ENCODE measurements at places on chromosomes 2 and 18.
A peak's percentile ranks its signal among the peaks of the same experiment; 100 is the strongest.

GRCh38 chr2:70834106-70834505 is 1.5 kb downstream of the CD207 start:
- no peak overlapping the region for H3K27ac ChIP-seq
- H3K4me3 ChIP-seq = no peak overlapping the region
- H3K36me3 ChIP-seq = no peaks in the 10 kb centered on the region

DNA sequence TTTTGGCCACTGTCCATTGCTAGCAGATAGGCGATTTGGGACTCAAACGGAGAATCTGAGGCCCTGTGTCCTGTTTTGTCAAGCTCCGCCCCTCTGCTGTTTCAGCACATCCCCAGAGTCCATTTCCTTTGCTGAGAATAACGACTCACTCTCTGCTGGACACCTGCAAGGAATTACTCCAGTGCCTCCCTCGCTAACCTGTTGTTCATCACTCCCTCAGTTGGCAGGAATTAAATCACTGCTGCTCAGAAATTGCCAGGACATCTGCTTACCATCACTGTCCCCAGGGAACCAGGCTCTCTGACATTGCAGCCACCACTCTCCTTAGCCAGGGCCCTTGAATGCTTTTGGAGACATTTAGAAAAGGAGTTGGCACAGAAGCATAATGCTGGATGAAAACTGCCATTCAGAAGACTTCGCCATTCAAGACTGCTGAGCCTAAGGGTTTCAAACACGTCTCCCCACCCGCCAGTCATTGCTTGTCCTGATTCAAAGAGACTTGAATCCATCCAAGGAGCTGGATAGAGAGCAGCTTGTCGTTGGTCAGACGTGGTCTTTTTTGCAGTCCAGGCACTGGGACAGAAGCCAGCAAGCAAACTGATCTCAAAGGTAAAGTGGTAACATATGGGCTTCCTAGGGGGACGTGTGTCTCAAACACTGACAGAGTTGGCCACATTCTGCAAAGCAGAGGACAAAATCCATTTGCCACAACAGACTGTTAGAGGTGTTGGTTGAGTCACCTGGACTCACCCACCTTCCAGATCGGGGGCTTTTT is 155.3 kb downstream of the UXS1 start:
- peaks cover 8% of the 10 kb centered on the region for H3K4me1 ChIP-seq
- H3K27me3 ChIP-seq = no peaks in the 10 kb centered on the region
- H3K27ac ChIP-seq = no peak overlapping the region
- H3K36me3 ChIP-seq = no peaks in the 10 kb centered on the region
- DNase-seq = no peak

DNA sequence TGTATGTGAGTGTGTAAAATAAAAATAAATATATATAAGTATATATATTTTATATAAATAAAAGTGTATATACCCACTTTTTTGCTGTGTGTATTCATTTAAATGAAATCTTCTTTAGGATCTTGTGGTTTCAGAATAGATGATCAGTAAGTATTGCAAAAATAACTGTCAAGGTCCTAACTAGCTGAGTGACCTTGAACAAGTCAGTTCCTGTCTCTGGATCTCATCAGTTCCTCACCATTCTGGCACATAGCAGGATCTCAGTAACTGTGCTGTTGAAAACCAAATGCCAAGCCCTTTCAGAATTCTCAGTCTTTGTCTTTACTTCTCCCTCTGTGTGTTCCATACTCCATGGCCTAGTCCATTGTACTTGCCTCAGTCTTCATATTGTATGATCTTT is 115.3 kb upstream of the CXCR4 start:
- H3K27me3 ChIP-seq = no peaks in the 10 kb centered on the region
- no peak overlapping the region for H3K27ac ChIP-seq
- DNase-seq = no peak

DNA sequence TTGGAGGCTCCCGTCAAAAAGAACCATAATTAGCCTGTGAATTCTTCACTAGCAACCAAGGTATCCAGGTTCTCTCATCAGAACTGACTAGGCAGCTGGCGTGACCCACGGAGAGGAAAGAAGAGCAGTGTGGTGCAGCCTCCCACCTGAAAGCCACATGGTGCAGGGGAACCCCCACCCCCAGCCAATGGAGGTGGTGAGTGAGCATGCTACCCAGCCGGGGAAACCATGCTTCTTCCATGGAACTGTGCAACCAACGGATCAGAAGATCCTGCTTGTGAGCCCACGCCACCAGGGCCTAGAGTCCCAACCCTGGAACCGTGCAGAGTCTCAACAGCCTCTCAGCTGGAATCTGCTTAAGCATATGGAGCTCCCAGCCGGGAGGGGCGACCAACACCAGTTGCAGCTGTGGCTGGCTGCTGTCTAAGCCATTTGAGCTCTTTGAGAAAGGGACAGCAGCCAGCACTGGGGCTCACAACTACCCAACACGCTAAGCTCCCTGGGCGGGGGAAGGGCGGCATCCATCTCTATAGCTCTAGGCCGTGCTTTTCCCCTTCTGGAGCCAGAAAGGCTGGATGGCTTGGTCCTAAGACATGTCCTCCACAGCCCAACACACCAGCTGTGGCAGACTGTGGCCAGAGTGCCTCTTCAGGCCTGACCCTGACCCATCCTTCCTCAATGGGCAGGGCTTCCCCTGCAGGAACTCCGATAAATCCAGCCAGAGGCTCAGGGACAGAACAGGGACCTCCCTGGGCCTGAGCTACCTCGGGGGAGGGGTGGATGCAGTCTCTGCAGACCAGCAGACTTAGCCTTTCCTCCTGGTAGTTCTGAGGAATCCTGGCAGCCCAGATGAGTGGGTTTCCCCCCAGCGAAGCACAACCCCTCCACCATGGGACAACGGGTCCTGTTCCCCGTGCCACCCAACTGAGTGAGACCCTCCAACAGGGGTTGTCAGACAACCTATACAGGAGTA is 151.4 kb upstream of the NXPH2 start:
- no peak for DNase-seq
- H3K27ac ChIP-seq = no peak overlapping the region
- no peak overlapping the region for H3K4me3 ChIP-seq
- no peaks in the 10 kb centered on the region for H3K4me1 ChIP-seq
- no peaks in the 10 kb centered on the region for H3K36me3 ChIP-seq
- no peaks in the 10 kb centered on the region for H3K27me3 ChIP-seq

DNA sequence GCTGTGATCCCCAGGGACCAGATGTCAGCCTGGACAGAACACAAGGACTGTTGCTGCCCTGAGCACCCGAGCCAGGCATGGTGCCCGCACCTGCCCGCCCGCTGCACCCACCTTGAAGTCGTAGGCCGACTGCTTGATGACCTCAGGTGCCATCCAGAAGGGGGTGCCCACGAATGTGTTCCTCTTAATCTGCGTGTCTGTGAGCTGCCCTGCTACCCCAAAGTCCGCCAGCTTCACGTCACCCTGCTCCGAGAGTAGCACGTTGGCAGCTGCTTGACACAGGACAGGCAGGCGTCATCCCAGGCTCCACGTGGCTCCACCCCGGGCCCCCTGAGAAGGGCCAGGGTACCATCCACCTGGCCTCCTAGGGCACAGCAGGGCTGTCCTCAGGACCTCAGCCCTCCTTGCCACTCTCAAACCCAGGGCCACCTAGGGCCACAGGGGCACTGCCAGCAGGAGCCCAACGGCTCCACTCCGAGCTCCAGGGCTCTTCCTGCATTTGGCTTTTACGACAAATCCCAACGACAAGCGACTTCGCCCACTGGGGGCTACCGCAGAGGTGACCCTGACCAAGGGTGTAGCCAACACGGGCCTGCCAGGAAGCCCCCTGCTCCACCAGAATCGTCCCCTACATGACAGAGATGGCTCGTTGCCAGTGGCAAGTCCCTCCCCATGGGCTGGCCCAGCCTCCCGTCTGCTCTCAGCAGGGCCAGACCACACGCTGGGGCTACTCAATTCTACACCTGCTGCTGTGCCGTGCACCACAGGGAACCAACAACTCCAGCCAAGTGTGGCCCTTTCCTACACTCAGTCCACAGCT is 9.0 kb downstream of the STK25 start:
- H3K4me1 ChIP-seq = no peaks in the 10 kb centered on the region
- no peak overlapping the region for H3K27ac ChIP-seq
- DNase-seq = no peak
- H3K36me3 ChIP-seq = peaks cover 72% of the 10 kb centered on the region
- no peak overlapping the region for H3K4me3 ChIP-seq
- no peaks in the 10 kb centered on the region for H3K27me3 ChIP-seq

DNA sequence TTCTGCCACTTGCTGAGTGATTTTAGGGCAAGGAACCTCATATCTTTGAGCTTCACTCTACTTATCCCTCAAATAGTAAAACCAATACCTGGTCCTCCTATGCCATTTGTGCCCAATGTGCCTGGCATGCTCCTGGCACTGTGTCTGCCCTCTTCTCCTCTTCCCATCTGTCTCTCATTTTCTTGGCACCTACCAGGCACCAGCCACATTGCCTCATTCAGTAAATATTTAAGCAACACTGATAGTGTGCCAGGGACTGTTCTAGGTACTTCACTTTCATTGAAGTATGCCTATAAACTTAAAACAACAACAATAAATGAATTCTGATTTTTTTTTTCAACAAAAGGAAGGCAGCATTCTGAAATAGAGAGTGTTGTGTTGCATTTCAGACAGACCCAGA is 15.1 kb upstream of the BOD1L2 start:
- H3K36me3 ChIP-seq = no peaks in the 10 kb centered on the region
- no peaks in the 10 kb centered on the region for H3K4me1 ChIP-seq
- peaks cover 22% of the 10 kb centered on the region for H3K27me3 ChIP-seq
- DNase-seq = no peak

- no peaks in the 10 kb centered on the region for H3K36me3 ChIP-seq
- peaks cover 24% of the 10 kb centered on the region for H3K27me3 ChIP-seq
- H3K27ac ChIP-seq = no peak overlapping the region
- H3K4me3 ChIP-seq = no peak overlapping the region
- no peak for DNase-seq
These were observed 6.2 kb upstream of the ARHGEF4 start for GRCh38 chr2:130830538-130830937.

- DNase-seq = no peak
- no peak overlapping the region for H3K4me3 ChIP-seq
- H3K4me1 ChIP-seq = no peaks in the 10 kb centered on the region
- no peak overlapping the region for H3K27ac ChIP-seq
These were observed 87.9 kb upstream of the MAP4K3 start for GRCh38 chr2:39524756-39525635.

DNA sequence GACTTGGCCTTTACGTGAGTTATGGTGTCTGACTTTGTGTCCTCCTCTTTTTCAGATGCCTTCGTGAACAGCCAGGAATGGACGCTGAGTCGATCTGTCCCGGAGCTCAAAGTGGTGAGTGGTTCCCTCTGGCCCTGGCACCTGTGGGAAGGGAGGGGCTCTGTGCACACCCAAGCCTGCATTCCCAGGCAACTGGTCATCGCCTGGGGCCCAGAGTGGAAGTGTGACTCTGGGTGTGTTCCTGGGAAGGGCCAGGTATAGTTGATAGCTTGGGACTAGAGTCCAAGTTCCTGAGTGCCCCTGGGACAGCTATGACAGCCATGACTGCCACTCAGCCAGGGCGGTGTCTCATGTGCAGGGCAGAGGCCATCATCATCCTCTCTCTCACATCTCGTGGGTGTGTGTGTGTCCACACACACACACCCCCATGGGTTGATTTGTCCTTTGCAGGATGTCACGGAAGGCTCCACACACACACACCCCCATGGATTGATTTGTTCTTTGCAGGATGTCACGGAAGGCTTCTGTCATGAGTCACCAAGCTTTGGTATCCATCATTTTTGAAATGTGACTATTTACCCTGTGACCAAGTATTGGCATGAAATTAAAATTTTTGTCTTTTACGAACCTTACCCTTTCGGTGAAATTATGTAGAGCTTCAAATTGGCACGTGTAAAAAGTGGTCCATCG is 215.4 kb downstream of the AGAP1 start:
- no peak overlapping the region for H3K4me3 ChIP-seq
- H3K36me3 ChIP-seq = no peaks in the 10 kb centered on the region
- H3K27ac ChIP-seq = no peak overlapping the region
- H3K4me1 ChIP-seq = no peaks in the 10 kb centered on the region
- no peaks in the 10 kb centered on the region for H3K27me3 ChIP-seq
- DNase-seq = no peak

DNA sequence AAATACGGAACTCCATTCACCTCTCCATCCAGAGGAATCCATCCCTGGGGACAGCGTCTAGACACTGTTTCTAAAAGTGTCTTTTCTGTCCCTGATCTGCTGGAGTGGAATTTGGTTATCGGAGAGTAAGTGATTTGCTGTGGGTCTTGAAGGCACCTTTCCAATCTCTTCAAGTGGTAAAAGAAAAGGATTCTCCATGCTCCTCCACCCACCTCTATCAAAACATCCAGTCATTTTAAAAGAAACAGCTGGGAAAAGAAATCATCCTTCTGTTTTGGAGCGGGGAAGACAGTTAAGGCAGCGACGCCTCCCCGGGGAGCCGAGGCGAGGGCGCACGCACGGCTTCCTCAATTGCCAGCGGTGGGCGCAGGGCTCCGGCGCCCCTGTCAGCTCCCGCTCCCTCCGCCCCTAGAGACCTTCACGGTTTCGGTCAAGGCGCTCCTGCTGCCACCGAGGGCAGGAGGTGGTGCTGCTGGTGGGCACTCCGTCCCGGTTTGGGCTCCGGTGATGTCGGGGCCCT is 547 bp downstream of the SLC35F5 start:
- H3K4me1 ChIP-seq = peaks cover 30% of the 10 kb centered on the region
- H3K4me3 ChIP-seq = peak overlapping the region; percentile 91
- H3K27ac ChIP-seq = peak overlapping the region; percentile 99
- H3K27me3 ChIP-seq = no peaks in the 10 kb centered on the region

DNA sequence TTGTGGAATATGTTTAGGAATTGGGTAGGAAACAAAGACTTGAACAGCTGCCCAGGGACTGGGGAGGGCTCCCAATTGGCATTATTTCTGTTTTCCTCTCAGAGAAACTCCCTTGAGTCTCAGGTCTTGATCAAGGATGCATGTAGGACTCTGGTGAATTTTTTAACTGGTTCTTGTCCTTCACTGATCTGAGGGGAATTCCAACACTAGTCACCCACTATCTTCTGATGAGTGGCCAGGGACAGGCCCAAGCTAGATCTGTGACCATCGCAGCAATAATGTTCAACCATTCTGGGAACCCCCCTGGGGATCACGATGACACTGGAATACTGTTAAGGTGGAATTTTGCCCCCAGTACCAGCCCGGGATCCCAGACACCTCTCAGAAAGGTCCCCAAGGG is 132.0 kb downstream of the SH3BP4 start:
- no peaks in the 10 kb centered on the region for H3K36me3 ChIP-seq
- no peak overlapping the region for H3K27ac ChIP-seq
- no peak overlapping the region for H3K4me3 ChIP-seq
- DNase-seq = no peak
- H3K4me1 ChIP-seq = no peaks in the 10 kb centered on the region
- peaks cover 43% of the 10 kb centered on the region for H3K27me3 ChIP-seq

GRCh38 chr2:78992451-78992806 is 33.1 kb upstream of the REG3G start:
- no peak overlapping the region for H3K27ac ChIP-seq
- no peaks in the 10 kb centered on the region for H3K4me1 ChIP-seq
- no peaks in the 10 kb centered on the region for H3K36me3 ChIP-seq
- no peak overlapping the region for H3K4me3 ChIP-seq
- H3K27me3 ChIP-seq = peaks cover 28% of the 10 kb centered on the region

DNA sequence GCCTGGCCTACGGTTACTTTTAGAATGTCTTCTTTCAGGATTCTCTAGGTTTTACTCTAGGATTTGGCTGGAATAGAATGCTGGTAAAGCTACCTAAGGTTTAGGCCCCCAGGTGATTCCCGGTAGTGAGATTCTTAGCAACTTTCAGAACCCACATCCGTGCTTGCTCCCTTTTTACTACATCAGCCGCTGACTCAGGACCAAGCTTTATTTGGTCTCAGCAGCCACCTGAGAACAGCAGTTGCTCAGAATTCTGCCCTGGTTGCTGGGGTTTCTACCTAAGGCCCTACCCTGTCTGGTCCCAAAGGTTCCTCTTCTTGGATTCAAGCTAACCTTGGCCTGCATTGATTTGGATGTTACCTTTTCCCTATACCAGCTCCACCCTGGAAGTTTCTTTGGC is 36.1 kb upstream of the NDUFV2 start:
- H3K27ac ChIP-seq = no peak overlapping the region
- no peaks in the 10 kb centered on the region for H3K27me3 ChIP-seq
- no peak overlapping the region for H3K4me3 ChIP-seq
- DNase-seq = no peak
- no peaks in the 10 kb centered on the region for H3K36me3 ChIP-seq
